ENCODE measurements at places on chromosomes 11 and 22. TPM values are rescaled to one million over a fixed set of nuclear protein-coding genes. Genes with fewer than 3 reads are reported as not detected.

Gene LMNTD2
- total RNA-seq, result 2.5 TPM

Gene DRAP1
- 158 TPM for total RNA-seq

Gene SCGB1D2
- total RNA-seq, result not detected

Gene POTEH
- not detected for total RNA-seq

Gene C22orf31
- total RNA-seq, result not detected

DNA sequence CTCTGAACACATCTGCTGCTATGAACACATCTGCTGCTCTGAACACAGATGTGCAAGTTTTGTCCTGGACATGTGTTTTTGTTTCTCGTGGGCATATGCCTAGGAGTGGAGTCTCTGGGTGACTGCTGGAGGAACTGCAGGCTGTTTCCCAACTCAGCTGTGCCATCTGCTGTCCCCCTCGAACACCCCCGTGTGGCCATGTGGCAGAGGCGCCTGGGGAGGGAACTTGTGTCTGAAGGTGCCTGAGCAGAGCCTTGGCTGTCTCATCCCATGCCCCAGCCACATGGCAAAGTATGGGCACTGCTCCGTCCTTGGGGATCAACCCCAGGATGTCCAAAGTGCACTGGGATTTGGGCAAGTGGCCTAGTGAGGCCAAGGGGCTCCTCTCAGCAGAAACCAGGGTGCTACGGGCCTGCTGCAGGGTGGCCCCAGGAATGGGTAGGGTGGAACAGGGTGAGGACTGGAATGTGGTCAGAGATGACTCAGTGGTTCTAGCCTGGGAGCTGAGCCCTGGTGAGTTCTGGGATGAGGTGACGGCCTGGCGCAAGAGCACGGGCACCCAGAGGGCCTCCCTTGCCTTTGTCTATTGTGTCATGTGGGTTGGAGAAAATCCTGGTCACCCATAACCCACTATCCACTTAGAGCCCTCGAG is 14.7 kb downstream of the GATD1 start:
- H3K4me3 ChIP-seq, result no peak overlapping the region
- H3K4me1 ChIP-seq, result peaks cover 7% of the 10 kb centered on the region
- H3K27me3 ChIP-seq, result no peaks in the 10 kb centered on the region
- H3K27ac ChIP-seq, result no peak overlapping the region
- peaks cover 25% of the 10 kb centered on the region for H3K36me3 ChIP-seq

DNA sequence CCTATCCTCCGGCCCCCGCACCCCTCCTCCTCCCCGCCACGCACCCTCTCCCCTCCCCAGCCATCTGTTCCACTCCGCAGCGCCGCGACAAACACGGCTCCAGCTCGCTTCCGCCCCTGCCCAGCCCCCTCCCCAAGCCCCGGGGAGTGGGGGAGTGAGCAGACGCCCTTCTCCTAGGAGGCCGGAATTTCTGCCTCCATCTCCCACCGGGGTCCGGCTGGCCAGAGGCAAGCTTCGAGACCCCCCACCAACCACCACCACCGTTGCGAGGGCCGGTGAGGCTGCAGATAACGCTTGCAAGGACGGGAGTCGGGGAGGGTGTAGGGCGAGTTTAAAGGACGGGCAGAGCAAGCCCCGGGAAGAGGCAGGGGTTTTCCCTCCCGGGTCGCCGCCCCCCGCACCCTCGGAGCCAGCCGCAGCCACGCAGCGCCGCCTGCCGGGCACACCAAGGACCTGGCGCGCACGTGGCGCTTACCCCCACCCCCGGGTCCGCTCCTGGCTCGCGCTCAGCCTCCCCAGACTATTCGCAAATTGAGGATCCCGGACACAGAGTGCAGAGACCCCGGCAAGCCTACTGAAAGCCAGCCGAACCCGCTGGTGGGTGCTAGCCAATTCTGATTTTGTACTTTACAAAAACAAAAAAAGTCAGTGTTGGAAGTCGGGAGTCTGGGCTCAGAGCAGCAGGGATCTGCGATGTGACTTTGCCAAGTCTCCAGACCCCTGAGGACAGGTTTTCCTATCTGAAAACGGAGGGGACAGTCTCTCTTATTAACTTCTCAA is 22.6 kb downstream of the RTN4RL2 start:
- H3K27me3 ChIP-seq, result peaks cover 44% of the 10 kb centered on the region
- H3K4me1 ChIP-seq, result peaks cover 7% of the 10 kb centered on the region
- H3K27ac ChIP-seq, result no peak overlapping the region
- DNase-seq, result no peak
- H3K36me3 ChIP-seq, result no peaks in the 10 kb centered on the region

DNA sequence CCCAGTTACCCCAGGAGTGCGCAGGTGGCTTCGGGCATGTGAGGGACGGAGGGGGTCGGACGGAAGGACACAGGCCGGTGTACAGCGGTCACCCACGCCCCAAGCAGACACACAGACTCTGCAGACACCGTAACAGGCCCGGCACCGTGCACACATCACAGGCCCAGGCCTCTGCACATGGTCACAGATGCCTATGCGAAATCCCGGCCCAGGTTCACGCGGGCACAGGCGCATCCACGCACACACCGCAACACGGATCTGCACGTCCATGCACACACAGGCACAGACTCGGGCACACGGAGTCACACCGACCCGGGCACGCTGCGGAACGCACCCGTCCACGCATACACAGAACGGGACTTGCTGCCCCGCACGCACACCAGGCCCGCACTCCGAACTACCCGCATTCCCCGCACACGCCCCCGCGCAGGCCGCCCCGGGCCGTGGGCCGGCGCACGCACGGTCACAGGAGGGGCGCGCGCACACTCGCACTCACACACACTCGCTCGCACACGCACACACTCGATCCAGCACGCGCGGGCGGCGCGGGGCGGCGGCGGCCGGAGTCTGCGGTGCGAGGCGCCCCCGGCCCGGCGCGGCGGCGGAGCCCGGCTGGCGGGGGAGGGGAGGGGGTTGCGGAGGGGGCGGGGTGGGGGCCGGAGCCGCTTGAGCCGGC is at the start of gene MGAT3:
Gene MGAT3 (plus strand): TSS at position 491 of the 676 bp plus-strand sequence. CDS start 30,336 bp downstream, outside the sequence.
- no peak within 1 kb of the TSS for H3K27ac ChIP-seq
- H3K4me3 ChIP-seq, result no peak within 1 kb of the TSS
- no peak for DNase-seq
- no peaks in the 10 kb centered on the region for H3K36me3 ChIP-seq
- peaks cover 4% of the 10 kb centered on the region for H3K4me1 ChIP-seq
- peaks cover 21% of the 10 kb centered on the region for H3K27me3 ChIP-seq

DNA sequence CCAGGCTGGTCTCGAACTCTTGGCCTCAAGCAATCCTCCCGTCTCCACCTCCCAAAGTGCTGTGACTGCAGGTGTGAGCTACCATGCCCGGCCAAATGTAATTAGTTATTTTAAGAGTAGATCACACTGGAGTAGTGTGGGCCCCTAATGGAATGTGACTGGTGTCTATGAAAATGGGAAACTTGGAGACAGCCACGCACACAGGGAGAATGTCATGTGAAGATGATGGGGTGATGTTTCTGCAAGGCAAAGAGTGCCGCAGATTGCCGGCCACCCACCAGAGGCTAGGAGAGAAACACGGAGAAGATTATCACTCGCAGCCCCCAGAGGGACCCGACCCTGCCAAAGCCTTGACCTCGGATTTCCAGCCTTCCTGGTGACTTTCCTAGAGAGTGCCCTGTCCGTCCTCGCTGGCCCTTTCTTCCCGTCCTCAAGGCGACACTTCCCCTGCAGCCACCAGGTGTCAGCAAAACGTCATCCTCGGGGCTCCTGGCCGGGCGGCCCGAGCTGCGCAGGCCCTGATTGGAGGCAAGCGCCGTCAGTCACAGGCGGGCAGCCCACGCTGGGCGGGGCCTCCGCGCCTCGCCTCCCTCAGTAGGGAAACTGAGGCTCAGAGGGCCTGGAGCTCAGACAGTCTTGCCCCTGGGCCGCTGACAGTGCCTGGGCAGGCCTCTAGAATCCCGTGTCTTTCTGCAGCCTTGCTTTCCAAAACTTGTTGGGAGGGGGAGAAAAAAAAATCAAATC is 16.3 kb downstream of the CRYBB2 start:
- H3K27ac ChIP-seq, result no peak overlapping the region
- peaks cover 4% of the 10 kb centered on the region for H3K27me3 ChIP-seq
- no peaks in the 10 kb centered on the region for H3K36me3 ChIP-seq
- no peaks in the 10 kb centered on the region for H3K4me1 ChIP-seq
- peak; percentile 66 for DNase-seq
- H3K4me3 ChIP-seq, result no peak overlapping the region

- no peaks in the 10 kb centered on the region for H3K27me3 ChIP-seq
- H3K4me1 ChIP-seq, result no peaks in the 10 kb centered on the region
These were observed 66.7 kb upstream of the CLTCL1 start for GRCh38 chr22:19358195-19358594.

DNA sequence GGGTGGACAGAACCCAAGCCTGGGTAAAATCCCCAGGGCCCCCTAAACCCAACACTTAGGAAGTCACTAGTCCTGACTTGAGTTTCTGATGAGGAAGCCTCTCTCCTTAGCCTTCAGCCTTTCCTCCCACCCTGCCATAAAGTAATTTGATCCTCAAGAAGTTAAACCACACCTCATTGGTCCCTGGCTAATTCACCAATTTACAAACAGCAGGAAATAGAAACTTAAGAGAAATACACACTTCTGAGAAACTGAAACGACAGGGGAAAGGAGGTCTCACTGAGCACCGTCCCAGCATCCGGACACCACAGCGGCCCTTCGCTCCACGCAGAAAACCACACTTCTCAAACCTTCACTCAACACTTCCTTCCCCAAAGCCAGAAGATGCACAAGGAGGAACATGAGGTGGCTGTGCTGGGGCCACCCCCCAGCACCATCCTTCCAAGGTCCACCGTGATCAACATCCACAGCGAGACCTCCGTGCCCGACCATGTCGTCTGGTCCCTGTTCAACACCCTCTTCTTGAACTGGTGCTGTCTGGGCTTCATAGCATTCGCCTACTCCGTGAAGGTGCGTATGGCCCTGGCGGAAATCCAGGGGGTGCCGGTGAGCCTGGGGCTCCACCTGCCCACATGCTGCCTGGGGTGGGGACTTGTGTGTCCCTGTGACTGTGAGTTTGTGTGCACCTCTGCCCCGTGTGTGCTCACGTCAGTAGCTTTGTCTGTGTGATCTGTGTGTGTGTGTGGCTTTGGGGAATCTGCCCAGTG is at the start of gene IFITM1:
Gene IFITM1 (plus strand): TSS at position 254 of the 767 bp plus-strand sequence. CDS start 131 bp downstream, at position 385.
- no peak within 1 kb of the TSS for H3K4me3 ChIP-seq
- peak; percentile 60 for DNase-seq
- H3K4me1 ChIP-seq, result peaks cover 16% of the 10 kb centered on the region
- no peak within 1 kb of the TSS for H3K27ac ChIP-seq
- peaks cover 26% of the 10 kb centered on the region for H3K27me3 ChIP-seq

DNA sequence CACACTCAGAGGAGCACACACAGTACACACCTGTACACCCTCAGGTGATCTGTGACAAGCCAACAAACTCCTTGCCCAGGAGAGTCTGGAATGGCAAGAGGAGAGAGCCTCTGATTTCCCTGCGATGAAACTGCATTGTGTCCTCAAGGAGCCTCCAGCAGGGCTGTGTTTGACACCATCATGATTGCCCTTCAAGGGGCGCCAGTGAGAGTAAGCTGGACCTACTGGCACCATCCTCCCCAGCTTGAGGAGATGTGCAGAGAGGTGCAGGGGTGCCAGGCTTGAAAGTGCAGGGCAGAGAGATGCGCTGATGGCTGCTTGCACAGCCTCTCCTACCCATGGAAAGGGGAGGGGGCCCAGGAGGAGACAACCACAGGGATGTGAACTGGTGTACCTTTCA is 188.8 kb upstream of the CADM1 start:
- DNase-seq, result no peak
- no peaks in the 10 kb centered on the region for H3K27me3 ChIP-seq
- no peak overlapping the region for H3K27ac ChIP-seq
- no peak overlapping the region for H3K4me3 ChIP-seq

DNA sequence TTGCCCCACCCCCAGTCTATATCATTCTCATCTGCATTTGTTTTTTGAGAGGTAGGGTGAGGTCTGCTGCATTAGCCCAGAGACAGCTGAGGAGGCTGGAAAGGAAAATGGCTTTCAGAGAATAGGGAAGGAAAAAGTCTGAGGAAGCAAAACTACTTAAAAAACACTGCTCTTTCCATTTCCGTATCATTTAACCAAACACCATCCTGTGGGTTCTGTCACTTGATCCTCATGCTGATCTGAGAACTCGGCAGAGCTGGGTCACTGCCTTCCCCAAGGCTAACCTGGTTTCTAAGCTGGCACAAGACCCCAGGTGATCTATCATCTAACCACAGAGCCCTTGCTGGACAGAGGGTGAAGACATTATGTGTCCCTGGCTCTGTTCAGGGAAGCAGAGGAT is 1.2 kb downstream of the FOLR2 start:
- H3K27ac ChIP-seq, result no peak overlapping the region
- H3K36me3 ChIP-seq, result no peaks in the 10 kb centered on the region
- H3K4me3 ChIP-seq, result no peak overlapping the region
- H3K4me1 ChIP-seq, result peaks cover 5% of the 10 kb centered on the region
- peaks cover 22% of the 10 kb centered on the region for H3K27me3 ChIP-seq

GRCh38 chr11:134412203-134413042 is at the start of gene B3GAT1:
Gene B3GAT1 (minus strand): TSS chr11:134412242. CDS start chr11:134387659, 24,583 bp downstream.
- no peak for DNase-seq
- H3K4me3 ChIP-seq, result no peak within 1 kb of the TSS
- no peak within 1 kb of the TSS for H3K27ac ChIP-seq
- H3K4me1 ChIP-seq, result no peaks in the 10 kb centered on the region

DNA sequence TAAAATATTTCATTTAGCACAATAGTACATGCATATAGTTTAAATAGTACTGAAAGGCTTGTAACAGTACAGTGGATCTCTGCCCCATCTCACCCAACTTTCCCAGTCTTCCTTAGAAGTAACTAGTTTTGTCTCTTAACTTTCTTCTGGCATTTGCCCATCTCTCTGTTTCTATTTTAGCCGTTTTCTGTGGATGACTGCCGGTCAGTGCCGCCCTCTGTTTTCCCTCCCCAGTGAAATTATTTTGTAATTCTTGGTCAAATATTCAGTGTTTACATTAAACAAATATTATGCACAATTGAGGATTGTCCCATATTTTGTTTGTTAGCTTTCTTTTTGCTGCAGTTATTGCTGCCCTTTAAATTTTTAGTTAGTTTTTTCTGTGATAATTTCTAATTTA is 8.3 kb downstream of the PDHX start:
- peaks cover 9% of the 10 kb centered on the region for H3K4me1 ChIP-seq
- H3K27me3 ChIP-seq, result no peaks in the 10 kb centered on the region
- DNase-seq, result no peak
- H3K36me3 ChIP-seq, result peaks cover 4% of the 10 kb centered on the region

DNA sequence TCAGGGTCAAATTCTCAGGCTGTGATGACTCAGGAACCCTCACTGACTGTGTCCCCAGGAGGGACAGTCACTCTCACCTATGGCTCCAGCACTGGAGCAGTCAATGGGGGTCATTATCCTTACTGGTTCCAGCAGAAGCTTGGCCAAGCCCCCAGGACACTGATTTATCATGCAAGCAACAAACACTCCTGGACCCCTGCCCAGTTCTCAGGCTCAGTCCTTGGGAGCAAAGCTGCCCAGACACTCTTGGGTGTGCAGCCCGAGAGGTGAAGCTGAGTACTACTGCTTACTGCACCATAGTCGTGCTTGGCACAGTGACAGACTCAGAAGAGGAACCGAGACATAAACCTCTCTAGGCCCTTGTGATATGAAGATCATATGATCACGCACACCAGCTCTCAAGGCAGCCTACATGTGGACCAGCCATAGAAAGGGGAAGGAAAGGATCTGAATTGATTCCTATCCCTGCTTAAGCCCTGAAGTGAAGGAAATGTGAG is 58.2 kb downstream of the ZNF280B start:
- no peak for DNase-seq
- no peaks in the 10 kb centered on the region for H3K4me1 ChIP-seq
- no peaks in the 10 kb centered on the region for H3K27me3 ChIP-seq
- no peak overlapping the region for H3K27ac ChIP-seq

GRCh38 chr22:46515208-46516111 is 22.0 kb downstream of the CELSR1 start:
- H3K4me1 ChIP-seq, result peaks cover 19% of the 10 kb centered on the region
- no peaks in the 10 kb centered on the region for H3K27me3 ChIP-seq
- H3K4me3 ChIP-seq, result no peak overlapping the region
- H3K27ac ChIP-seq, result no peak overlapping the region

All from astrocyte (in vitro differentiated cells and primary cell).